Neural progenitor cell (in vitro differentiated cells): ENCODE measurements at places on chromosomes 16 and 17.
A peak's percentile ranks its signal among the peaks of the same experiment; 100 is the strongest.

- H3K27me3 ChIP-seq: no peaks in the 10 kb centered on the region
- DNase-seq: no peak
- H3K4me1 ChIP-seq: peaks cover 52% of the 10 kb centered on the region
- H3K36me3 ChIP-seq: no peaks in the 10 kb centered on the region
- H3K4me3 ChIP-seq: no peak overlapping the region
These were observed 229.8 kb downstream of the SEC14L1 start for GRCh38 chr17:77370586-77370985.

DNA sequence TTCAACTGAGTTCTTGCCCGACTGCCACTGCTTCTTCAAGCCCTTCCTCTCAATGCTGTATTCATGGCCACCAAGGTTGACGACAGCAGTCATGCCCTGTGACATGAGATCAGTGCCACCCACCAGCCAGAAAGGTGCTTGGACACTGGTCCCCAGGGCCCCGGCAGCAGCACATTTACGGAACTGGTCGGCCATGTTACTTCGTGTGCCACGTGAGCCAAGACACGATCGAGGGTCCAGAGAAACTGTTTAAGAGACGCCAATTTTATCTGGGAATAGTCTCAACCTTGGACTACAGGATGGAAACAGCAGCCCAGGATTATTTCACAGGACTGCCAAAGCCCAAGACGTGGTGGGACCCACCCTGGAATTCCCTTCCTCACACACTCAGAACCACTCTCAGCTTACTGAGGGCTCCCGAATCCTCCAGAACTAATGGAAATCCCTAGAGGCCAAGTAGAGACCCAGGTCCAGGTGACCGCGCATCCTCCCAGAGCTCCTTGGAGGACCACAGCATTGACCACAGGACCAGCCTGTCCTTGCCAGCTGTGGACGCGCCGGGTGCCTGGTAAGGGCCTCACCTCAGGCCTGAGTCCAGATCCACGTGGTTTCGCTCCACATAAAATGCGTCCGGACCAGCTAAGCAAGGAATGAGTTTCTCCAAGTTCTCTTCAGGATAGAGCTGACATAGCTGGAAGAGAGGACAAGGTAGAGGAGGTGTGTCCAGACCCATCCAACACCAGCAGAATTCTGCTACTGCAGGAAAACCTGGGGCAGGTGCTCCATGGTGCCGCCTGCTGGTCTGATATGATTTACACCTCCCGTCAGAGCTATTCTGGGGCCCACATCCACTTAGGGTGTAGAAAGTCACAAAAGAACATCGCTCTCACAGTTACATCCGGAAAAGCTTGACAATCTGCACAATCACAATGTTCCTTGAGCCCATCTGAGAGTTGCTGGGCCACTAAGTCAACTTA lies 28.2 kb downstream of the MAP1LC3B start:
- H3K36me3 ChIP-seq: no peaks in the 10 kb centered on the region
- H3K27me3 ChIP-seq: no peaks in the 10 kb centered on the region
- no peak overlapping the region for H3K4me3 ChIP-seq
- H3K4me1 ChIP-seq: peaks cover 6% of the 10 kb centered on the region

DNA sequence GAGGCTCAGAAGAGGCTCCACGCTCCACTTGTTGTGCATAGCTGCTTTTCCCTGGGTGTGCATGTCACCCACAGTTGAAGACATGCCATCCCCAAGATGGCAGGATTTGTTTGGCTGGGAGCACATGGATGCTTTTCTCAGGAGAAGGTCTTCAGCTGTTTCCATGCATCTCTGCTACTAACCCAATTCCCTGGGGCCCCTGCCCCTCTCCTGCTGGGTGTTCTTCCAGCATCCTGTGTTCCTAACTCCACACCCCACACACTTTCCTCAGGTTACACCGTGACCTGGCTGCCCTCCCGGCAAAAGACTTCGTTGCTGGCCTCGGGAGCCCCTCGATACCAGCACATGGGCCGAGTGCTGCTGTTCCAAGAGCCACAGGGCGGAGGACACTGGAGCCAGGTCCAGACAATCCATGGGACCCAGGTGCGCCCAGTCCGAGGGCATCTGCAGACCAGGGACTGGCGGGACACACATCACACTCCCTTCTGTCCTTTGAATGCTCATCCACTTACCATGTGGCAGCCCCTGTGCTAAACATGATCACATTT lies 21.5 kb downstream of the ITGAL start:
- DNase-seq: no peak
- no peaks in the 10 kb centered on the region for H3K27me3 ChIP-seq
- no peak overlapping the region for H3K27ac ChIP-seq
- H3K4me1 ChIP-seq: peaks cover 6% of the 10 kb centered on the region
- H3K4me3 ChIP-seq: no peak overlapping the region

- H3K36me3 ChIP-seq: no peaks in the 10 kb centered on the region
- no peaks in the 10 kb centered on the region for H3K27me3 ChIP-seq
- DNase-seq: no peak
- no peak overlapping the region for H3K27ac ChIP-seq
These were observed 16.5 kb downstream of the PHKB start for GRCh38 chr16:47477679-47478078.

DNA sequence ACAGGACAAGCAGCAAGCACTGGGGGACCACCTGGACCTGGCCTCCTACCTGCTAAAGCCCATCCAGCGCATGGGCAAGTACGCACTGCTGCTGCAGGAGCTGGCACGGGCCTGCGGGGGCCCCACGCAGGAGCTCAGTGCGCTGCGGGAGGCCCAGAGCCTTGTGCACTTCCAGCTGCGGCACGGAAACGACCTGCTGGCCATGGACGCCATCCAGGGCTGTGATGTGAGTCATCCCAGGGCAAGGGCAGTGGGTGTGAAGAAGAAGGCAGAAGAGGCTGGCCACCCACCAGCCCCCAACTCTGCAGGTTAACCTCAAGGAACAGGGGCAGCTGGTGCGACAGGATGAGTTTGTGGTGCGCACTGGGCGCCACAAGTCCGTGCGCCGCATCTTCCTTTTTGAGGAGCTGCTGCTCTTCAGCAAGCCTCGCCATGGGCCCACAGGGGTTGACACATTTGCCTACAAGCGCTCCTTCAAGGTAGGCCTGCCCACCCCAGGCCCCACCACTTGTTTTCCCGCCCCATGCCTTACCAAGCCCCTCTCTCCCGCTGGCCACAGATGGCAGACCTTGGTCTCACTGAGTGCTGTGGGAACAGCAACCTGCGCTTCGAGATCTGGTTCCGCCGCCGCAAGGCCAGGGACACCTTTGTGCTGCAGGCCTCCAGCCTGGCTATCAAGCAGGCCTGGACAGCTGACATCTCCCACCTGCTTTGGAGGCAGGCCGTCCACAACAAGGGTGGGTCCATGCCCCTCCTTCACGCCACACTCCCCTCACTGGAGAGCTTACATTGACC lies 7.3 kb downstream of the PLEKHG4 start:
- no peak for DNase-seq
- H3K27ac ChIP-seq: no peak overlapping the region
- H3K4me1 ChIP-seq: no peaks in the 10 kb centered on the region

GRCh38 chr16:3935921-3936320 lies 55.4 kb upstream of the CREBBP start:
- H3K27ac ChIP-seq: no peak overlapping the region
- no peaks in the 10 kb centered on the region for H3K36me3 ChIP-seq
- H3K4me3 ChIP-seq: no peak overlapping the region

DNA sequence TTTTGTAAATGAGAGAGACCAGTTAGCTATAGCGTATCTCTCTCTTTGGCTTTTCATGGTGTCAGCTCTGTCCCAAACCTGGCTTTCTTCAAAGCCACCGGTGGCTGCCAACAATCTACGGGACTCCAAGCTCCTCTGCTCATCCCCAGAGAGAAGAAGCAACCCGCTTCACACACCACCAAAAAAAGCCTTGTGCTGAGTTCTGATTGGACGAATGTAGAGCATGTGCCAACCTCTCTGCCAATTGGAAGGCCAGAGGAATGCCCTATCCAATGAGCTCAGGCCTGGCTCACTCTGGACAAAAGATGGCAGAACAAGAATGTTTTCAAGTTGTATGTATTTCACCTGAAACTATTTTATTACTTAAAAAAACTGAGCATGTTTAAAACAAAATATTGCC lies 202.4 kb downstream of the C16orf95 start:
- no peaks in the 10 kb centered on the region for H3K27me3 ChIP-seq
- H3K4me1 ChIP-seq: no peaks in the 10 kb centered on the region
- no peaks in the 10 kb centered on the region for H3K36me3 ChIP-seq
- DNase-seq: no peak

- H3K27ac ChIP-seq: no peak overlapping the region
- no peak overlapping the region for H3K4me3 ChIP-seq
- no peak for DNase-seq
- no peaks in the 10 kb centered on the region for H3K27me3 ChIP-seq
- peaks cover 69% of the 10 kb centered on the region for H3K4me1 ChIP-seq
These were observed 146.5 kb upstream of the PLCG2 start for GRCh38 chr16:81632392-81633146.

DNA sequence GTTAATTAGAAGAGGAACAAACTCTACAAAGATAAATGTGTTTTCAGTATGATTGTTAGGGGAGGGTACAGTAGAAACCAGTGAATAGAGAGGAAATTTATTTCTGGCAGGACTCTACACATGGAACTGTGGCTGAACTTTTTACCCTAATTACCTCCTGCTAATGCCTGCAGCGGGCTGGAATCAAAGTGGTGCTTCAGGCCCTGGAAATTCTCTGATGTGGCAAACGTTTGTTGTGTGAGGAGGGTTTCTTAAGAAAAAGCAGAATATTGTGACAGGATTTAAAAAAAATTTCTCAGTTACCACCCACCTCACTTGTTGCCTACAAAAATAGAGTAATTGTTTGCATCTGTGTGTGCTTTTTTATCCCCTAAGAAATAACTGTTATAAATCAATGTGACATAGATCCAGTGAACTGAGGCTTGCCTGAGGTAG lies 154.5 kb downstream of the BCAS3 start:
- H3K27ac ChIP-seq: no peak overlapping the region
- no peaks in the 10 kb centered on the region for H3K4me1 ChIP-seq
- H3K36me3 ChIP-seq: no peaks in the 10 kb centered on the region
- H3K27me3 ChIP-seq: no peaks in the 10 kb centered on the region

- no peaks in the 10 kb centered on the region for H3K36me3 ChIP-seq
- DNase-seq: peak; percentile 44
- H3K27ac ChIP-seq: no peak overlapping the region
- no peaks in the 10 kb centered on the region for H3K27me3 ChIP-seq
These were observed 270.7 kb downstream of the NTN1 start for GRCh38 chr17:9291912-9292560.

DNA sequence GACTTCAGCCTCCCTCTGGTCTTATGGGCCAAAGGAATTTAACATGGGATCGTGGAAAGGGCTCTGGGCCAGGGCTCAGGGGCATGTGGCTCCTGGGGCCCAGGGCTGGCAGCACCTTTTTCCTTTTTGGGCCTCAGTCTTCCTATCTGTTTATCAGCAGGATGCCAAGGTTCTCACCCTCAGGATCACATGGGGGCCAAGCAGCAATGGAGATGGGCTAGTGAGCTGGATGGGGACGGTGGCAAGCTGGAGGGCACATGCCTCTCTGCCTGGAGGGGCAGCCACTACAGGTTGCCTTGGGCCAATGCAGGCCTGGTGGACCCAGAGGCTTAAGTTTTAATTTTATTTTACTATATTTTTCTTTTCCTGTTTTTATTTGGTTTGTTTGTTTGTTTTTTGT lies 95.4 kb downstream of the CYLD start:
- H3K27ac ChIP-seq: no peak overlapping the region
- no peak overlapping the region for H3K4me3 ChIP-seq
- DNase-seq: no peak
- peaks cover 25% of the 10 kb centered on the region for H3K27me3 ChIP-seq
- H3K4me1 ChIP-seq: peaks cover 13% of the 10 kb centered on the region

DNA sequence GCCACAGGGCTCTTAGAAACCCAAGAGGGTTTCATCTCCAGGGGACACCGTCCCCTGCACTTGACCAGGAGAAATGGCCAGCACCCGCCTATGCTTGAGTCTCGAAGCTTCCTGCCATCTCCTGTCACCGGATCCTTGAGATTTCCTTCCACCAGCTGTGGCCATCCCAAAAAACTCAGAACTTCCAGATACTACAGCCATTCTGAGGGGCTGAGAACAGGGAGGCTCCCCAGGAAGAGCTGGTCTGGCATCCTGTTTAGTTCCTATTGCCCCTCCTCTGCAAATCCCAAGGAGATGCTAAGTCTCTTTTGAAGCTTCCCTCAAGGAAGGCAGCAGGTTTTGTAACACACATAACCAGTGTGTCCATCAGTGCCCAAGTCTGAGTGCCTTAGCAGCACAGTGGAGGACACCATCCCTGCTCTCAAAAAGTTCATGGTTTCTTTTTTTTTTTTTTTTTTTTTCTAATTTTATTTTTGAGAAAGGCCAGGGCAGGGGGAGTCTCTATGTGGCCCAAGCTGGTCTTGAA lies 2.0 kb downstream of the UBALD2 start:
- no peaks in the 10 kb centered on the region for H3K27me3 ChIP-seq
- no peak overlapping the region for H3K27ac ChIP-seq
- peaks cover 27% of the 10 kb centered on the region for H3K4me1 ChIP-seq
- no peak for DNase-seq
- H3K36me3 ChIP-seq: no peaks in the 10 kb centered on the region

DNA sequence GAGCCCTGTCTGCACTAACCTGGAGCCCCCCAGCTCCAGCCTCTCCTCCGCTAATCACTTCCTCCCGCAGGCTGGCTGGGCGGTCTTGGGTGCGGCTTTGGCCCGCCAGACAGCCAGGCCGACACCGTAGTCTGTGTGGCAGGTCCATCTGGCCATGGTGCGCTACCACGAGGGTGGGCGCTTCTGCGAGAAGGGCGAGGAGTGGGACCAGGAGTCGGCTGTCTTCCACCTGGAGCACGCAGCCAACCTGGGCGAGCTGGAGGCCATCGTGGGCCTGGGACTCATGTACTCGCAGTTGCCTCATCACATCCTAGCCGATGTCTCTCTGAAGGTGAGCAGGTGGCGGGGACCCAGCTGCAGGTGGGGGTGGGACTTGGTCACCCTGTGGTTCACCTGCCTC lies 30.7 kb upstream of the POLR3E start:
- H3K27ac ChIP-seq: no peak overlapping the region
- H3K4me3 ChIP-seq: no peak overlapping the region
- H3K36me3 ChIP-seq: no peaks in the 10 kb centered on the region
- H3K27me3 ChIP-seq: no peaks in the 10 kb centered on the region

DNA sequence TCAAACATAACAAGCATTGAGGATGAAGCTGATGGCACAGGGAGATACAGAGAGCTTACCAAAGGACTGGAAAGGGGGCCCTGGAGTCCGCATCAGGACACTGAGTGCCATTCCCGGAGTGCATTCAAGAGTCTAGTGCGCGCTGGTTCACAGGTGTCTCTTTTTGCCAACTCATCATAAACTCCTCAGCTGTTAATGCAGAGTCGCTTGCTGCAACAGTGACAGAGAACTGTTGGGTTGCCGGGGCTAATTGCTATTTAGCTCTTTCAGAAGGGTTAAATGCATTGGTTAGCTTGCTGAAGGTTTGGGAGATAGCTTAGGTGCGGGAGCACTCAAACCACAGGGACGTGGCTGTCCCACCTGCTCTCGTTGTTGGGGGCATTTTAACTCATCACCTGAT lies 1091.6 kb upstream of the EEF2KMT start:
- H3K4me1 ChIP-seq: peaks cover 11% of the 10 kb centered on the region
- H3K27me3 ChIP-seq: no peaks in the 10 kb centered on the region
- DNase-seq: no peak
- no peaks in the 10 kb centered on the region for H3K36me3 ChIP-seq
- no peak overlapping the region for H3K4me3 ChIP-seq
